ENCODE measurements at places on chromosomes 5 and 9.

DNA sequence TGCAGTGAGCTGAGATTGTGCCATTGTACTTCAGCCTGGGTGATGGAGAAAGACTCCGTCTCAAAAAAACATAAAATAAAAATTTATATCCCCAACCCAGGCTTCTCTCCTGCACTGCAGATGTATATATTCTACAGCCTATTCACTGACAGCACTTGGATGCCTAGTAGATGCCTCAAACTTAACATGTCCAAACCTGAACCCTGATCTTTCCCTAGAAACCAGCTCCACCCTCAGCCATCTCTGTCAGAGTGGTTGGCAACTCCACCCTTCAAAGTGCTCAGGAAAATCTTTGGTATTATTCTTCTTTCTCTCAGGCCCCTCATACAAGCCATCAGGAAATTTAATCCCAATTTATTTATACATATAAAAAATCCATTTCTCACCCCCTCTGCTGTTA is 36.9 kb upstream of the TXN start:
- DNase-seq, result no peak

DNA sequence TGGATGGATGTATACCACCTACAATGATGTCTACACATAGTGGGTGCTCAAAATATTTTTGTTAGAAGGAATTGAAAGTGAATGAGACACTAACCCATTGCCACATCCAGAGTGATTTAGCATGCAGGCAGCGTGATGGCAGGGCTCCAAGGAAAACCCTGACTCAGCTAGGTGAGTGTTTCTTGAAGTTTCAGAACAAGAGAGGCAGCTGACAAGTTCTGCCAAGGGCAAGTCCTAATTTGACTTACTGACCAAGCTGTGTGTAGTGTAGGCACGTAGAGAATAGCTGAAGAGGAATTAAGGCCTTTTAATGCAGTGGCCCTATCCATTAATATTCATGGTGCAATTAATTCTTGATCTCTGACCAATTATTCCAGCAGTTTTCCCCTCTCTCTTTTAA is 107.8 kb upstream of the ATP10B start:
- no peak for DNase-seq

GRCh38 chr9:15142878-15143534 is 164.0 kb downstream of the TTC39B start:
- DNase-seq, result peak; percentile 13

GRCh38 chr9:9753266-9753665 is 859.5 kb downstream of the PTPRD start:
- DNase-seq, result no peak

DNA sequence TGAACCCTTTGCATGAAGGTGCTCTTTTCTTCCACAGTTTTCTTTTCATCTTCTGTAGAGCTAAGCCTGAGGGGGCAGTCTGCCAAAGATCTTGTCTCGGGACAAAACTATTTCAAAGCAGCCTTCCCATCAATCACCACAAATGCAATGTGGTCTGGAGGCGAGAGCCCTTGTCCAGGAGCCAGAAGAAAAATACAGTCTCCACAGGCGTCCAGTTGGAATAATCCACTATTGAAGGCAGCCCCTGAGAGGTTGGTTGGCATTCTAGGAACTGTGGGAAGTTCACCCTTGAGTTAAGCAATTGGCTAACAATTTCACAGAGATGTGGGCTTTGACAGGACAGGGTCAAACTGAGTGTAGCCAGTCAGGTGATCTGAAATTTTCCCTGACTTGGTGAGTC is 72.0 kb downstream of the SEMA6A start:
- peak; percentile 61 for DNase-seq

DNA sequence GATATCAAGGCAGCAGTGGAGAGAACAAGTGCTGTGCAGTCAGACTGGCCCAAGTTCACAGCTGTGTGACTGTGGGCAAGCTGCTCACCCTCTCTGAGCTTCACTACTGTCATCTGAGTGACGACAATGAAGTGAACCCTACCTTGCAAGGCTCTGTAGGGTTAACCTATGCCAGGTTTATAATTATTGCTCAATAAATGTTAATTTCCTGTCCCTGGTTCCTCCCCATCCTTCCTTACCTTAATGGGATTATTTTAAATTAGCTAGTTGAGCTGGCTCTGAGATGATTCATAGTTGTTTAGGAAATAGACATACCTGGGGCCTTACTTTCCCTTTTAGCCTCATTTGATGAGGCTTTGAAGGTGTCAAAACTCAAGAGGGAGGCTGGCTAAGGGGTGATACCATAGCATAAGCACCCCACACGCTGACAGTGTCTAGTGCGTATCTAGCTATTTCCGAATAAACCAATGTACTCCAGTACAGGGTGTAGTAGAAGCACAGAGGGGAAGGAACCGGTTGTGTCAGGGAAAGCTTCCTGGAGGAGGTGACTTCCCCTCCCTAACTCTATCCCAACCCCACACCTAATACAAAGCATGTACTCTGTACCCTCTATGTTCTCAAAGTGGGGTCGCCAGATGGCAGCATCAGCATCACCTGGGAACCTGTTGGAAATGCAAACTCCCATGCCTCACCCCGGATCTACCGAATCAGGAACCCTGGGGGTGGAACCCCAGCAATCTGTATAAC is 63.3 kb upstream of the SLC25A51 start:
- DNase-seq, result no peak

DNA sequence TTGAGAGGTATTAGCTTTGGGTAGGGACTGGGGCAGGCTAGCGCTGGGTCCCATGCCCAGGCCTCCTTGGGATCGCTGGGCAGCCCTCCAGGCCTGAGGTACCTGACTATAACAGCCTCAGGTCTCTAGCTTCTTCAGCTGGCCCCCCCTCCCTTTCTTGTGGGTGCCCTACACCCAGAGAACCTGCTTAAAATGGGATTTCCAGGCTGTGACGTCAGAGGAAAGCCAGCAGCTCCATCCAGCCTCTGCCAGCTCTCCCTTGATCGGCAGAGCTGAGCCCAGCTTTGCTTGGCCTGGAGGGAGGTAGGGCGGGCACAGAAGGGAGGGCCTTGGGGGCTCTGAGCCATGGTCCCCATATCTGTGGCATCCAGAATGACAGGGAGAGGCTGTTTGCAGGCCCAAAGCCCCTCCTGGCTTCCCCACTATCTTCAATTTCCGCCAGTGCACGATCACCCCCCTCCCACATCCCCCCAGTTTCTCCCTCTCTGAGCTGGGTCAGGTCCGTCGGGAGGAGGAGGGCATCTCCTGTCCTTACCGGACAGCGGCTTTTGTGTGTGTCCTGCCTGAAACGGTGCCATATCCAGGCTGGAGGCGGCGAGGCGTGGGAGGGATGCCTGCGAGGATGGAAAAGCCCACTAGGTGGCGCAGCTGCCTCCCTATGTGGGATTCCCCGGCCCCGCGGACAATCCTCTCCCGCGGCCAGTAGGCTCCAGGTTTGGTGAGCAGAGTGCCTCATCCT is 10.8 kb downstream of the REEP2 start:
- peak; percentile 89 for DNase-seq

Data from T47D (cell line).